AG08396 (cell line): ENCODE measurements at places on chromosomes 4 and X.
A peak's percentile ranks its signal among the peaks of the same experiment; 100 is the strongest.

- no peak for DNase-seq
Observed at GRCh38 chr4:183394166-183394951, 50.1 kb upstream of the CDKN2AIP start.

GRCh38 chr4:116926631-116927295, 158.6 kb downstream of the TRAM1L1 start:
- no peak for DNase-seq

- peak; percentile 45 for DNase-seq
Observed at GRCh38 chrX:13377550-13377934, 57.7 kb upstream of the ATXN3L start.

GRCh38 chrX:9330249-9330982, 134.4 kb upstream of the TBL1X start:
- no peak for DNase-seq

- DNase-seq: no peak
Observed at GRCh38 chr4:55793479-55793878, 26.1 kb upstream of the EXOC1L start.

GRCh38 chr4:186604124-186604807, 48.9 kb upstream of the MTNR1A start:
- DNase-seq: no peak

GRCh38 chr4:105591573-105591972, 39.2 kb downstream of the ARHGEF38 start:
- no peak for DNase-seq

GRCh38 chrX:78653118-78653822, 5.9 kb downstream of the RTL3 start:
- DNase-seq: peak; percentile 44

- DNase-seq: no peak
Observed at GRCh38 chr4:6900956-6901355, 8.7 kb upstream of the TBC1D14 start.

DNA sequence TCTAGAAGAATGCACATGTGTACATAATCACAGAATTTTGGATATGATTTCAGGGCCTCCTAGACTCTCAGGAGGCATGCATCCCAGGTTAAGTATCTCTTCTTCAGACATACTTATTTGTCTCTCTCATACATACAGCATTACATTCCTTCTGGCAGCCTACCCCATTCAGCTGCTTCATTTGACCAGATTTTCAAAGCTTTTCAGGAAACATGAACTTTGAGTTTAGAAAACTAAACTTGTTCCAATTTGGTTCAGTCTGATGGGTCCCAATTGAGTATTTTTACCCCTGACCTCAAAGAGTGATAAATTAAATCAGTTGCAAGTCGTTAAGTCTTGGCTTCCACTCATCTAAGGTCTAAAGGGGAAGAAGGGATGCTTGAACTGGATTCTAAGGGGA, 330.9 kb downstream of the ARHGAP24 start:
- DNase-seq: no peak

- no peak for DNase-seq
Observed at GRCh38 chr4:173731257-173731656, 201.2 kb upstream of the HAND2 start.

- DNase-seq: no peak
Observed at GRCh38 chr4:8859550-8860095, 12.0 kb downstream of the HMX1 start.

GRCh38 chr4:59571805-59572430, 1628.2 kb upstream of the ADGRL3 start:
- DNase-seq: no peak

DNA sequence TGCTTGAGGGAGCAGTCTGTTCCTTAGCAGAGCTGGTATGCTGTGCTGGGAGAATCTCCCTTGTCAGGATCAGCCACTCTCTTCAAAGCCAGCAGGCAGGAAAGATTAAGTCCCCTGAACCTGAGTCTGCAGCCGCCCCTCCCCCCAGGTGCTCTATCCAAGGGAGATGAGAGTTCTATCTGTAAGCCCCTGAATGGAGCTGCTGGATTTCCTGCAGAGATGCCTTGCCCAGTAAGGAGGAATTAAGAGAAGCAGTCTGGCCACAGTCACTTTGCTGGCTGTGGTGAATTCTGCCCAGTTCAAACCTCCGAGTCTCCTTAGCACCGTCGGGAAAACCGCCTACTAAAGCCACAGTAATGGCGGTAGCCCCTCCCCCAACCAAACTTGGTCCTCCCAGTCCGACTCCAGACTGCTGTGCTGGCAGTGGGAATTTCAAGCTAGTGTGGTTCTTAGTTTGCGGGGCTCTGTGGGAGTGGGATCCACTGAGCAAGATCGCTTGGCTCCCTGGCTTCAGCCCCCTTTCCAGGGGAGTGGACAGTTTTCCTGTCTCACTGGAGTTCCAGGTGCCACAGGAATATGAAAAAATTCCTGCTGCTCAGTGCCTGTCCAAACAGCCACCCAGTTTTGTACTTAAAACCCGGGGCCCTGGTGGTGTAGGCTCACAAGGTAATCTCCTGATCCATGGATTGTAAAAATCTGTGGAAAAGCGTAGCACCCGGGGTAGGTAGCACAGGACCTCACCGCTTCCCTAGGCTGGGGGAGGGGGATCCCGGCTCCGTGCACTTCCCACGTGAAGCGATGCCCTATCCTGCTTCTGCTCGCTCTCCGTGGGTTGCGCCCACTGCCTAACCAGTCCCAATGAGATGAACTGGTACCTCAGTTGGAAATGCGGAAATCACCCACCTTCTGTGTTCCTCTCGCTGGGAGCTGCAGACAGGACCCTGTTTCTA, 38.0 kb downstream of the RAB28 start:
- no peak for DNase-seq

GRCh38 chr4:149845743-149846142, 30.1 kb upstream of the IQCM start:
- no peak for DNase-seq

GRCh38 chr4:41320278-41320677, 63.5 kb downstream of the UCHL1 start:
- no peak for DNase-seq

- DNase-seq: no peak
Observed at GRCh38 chrX:32533848-32534247, 677.5 kb downstream of the DMD start.

- peak; percentile 65 for DNase-seq
Observed at GRCh38 chr4:13966231-13967195, 339.0 kb upstream of the BOD1L1 start.

DNA sequence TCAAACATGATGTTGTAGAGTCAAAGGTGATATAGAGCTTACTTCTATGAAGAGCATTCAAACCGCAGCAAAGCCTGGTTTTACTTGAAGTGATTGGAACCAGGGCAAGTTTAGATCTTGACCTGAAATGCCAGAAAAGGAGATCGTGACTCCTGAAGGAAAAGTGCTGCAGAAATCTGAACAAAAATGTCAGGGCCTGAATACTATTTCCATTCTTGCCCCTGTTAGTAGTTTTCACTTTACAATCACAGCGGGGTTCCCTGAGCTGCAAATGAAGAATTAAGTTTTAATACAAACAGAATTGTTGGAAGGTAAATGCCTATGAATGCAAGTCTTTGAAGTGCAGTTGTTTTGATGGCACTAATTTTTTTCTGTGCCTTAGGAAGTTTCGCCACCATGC, 4.1 kb downstream of the SLIT2 start:
- DNase-seq: no peak

- no peak for DNase-seq
Observed at GRCh38 chr4:36187723-36188333, 56.5 kb downstream of the ARAP2 start.

GRCh38 chr4:87511500-87511899, 17.7 kb downstream of the SPARCL1 start:
- no peak for DNase-seq

- no peak for DNase-seq
Observed at GRCh38 chrX:130933358-130933757, 30.3 kb upstream of the ENOX2 start.
